ENCODE measurements at places on chromosomes 5 and 9. TPM values are rescaled to one million over a fixed set of nuclear protein-coding genes. Genes with fewer than 3 reads are reported as not detected.

Gene UNC13B
- 111 TPM for total RNA-seq

Gene OR1Q1
- not detected for total RNA-seq

Gene C9orf50
- total RNA-seq = 0.27 TPM

- no peaks in the 10 kb centered on the region for H3K27me3 ChIP-seq
- peak; percentile 8 for DNase-seq
- no peaks in the 10 kb centered on the region for H3K4me1 ChIP-seq
- no peaks in the 10 kb centered on the region for H3K36me3 ChIP-seq
- no peak overlapping the region for H3K27ac ChIP-seq
Measured at GRCh38 chr5:30069441-30070263, 1123.8 kb upstream of the CDH6 start.

DNA sequence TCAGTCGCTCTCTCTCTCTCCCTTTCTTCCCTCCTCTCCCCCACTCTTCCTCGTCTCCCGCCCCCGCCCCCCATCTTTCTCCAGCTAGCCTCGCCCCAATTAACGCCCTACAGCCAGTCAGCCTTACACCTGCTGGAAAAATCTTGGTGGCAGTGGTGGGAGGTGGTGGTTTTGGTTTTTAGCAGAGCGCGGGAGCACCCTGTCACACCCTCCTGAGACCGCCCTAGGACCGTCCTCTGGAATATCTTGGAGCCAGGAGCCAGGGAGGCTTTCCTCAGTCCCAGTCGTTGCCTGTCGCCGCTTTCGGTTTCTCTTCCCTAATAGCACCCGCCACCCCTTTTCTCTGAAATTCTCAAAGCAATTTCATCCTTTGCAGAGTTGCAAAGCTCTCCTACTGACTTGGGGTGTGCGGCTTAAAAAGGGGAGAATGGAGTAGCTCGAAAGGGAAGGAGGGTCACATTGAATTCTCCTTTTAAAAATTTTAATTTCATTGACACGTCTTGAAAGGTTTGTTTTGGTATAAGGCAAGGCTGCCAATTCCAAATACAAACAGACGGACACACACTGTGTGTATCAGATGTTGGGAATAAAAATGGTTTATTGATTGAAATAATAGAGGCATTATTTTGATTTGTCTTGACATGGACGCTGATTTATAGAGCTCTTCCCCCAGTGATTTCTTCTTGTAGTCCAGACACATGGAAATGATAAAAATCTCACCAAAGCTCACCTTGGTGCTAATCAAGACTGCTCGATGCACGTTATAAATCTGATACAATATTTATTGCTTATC lies 301.3 kb downstream of the PARP8 start:
- peak overlapping the region; percentile 13 for H3K27ac ChIP-seq
- DNase-seq = no peak
- no peaks in the 10 kb centered on the region for H3K36me3 ChIP-seq
- peaks cover 50% of the 10 kb centered on the region for H3K4me1 ChIP-seq

DNA sequence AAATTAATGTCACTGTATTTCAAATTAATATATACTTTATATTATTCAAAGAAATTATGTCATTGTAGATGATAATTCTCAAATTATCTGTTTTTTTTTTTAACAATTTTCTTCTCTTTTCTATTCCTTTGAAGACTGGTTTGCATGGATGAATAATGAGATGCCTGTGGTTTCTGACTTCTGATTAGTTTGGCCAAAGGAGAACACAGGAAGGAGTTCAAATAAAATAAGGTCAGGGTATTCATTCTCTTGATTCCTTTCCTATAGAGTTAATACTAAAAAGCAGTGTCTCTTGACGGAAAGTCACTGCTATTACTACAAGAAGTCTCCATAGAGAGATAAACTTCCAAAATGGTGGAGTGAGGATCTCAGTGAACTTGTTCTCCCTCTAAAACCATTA lies 279.6 kb upstream of the FTMT start:
- DNase-seq = no peak
- no peaks in the 10 kb centered on the region for H3K27me3 ChIP-seq
- no peaks in the 10 kb centered on the region for H3K36me3 ChIP-seq
- H3K4me1 ChIP-seq = no peaks in the 10 kb centered on the region
- no peak overlapping the region for H3K27ac ChIP-seq

- no peak overlapping the region for H3K27ac ChIP-seq
- no peaks in the 10 kb centered on the region for H3K36me3 ChIP-seq
- no peaks in the 10 kb centered on the region for H3K27me3 ChIP-seq
- DNase-seq = no peak
- no peak overlapping the region for H3K4me3 ChIP-seq
Measured at GRCh38 chr5:64653766-64654560, 36.3 kb upstream of the SHISAL2B start.

DNA sequence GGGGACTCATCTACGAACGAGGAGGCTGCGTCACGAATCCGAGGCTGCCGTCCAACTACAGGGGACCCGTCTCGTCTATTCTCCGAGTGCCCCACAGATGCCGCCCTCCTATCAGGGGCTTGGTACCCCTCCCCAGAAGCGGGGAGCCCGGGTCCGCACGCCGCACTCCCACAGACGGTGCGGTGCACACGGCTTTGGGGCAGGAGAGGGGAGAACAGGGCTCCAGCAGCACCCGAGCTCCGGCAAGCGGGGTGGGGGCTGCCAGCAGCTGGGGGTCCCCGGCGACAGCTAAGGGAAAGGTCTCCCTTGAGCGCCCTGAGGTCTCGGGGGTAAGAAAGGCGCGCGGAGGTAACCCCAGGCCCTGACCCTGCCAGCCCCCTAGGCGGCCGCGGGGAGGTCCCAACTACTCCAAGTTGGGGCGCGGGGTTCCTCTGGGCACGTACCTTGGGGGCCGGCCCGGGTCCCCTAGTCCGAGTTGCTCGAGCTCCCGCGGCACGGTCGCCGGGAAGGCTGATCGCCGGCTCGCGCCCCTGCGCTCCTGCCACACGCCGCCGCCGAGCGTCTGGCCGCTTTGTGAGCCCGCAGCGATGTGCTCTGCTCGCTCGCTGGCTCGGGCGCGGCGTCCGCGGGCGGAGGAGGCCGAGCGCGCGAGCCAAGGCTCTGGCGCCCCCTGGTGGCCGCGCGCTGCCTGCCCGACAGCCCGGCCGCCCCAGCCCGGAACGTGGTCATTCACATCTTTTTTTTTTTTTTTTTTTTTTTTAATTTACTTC lies at the start of gene SPOCK1:
TSS of gene SPOCK1 (minus strand) at position 591 of the 770 bp plus-strand sequence.
- peak; percentile 78 for DNase-seq
- no peak within 1 kb of the TSS for H3K27ac ChIP-seq
- H3K36me3 ChIP-seq = no peaks in the 10 kb centered on the region
- H3K4me3 ChIP-seq = peak within 1 kb of the TSS; percentile 70

DNA sequence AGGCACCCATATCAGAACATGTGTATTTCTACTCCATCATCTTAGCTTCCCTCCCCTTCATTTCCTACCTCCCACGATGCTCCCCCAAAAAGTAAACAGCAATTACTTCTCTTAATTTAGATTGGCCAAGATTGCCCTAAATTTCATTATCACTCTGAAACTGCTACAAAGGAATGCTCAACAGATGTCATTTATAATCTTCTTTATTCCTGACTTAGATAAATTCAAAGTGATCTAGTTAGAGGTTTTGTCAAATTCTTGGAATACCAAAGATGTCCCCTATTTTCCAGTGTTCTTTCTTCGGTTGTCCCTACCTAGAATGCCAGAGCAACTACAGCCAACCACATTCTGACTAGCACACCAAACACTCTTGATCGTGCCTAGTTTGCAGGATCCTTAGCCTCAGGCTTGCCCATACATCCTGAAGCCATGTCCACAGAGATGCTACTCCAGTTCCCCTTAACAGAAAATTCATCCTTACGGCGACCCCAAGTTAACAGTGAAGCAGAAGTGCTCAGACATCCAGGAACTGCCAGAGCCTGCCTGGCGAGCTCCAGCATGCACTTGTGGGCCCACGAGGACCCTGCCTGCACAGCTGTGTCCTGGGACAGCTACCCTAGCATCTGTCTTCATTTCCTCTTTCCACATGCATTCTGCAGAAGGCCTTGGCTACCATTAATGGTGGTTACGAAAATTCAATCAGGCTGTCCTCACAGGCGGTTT lies 31.6 kb downstream of the DAP start:
- DNase-seq = no peak
- no peak overlapping the region for H3K4me3 ChIP-seq
- peaks cover 14% of the 10 kb centered on the region for H3K4me1 ChIP-seq
- no peaks in the 10 kb centered on the region for H3K27me3 ChIP-seq
- H3K27ac ChIP-seq = no peak overlapping the region

Data from progenitor cell of endocrine pancreas (in vitro differentiated cells).